ENCODE measurements at places on chromosomes 12 and 14. TPM values are rescaled to one million over a fixed set of nuclear protein-coding genes. Genes with fewer than 3 reads are reported as not detected.

PLEKHG7 gene
- not detected for total RNA-seq

MGST1 gene
- total RNA-seq = 8.3 TPM

NPAS3 gene
- 0.43 TPM for total RNA-seq

PAPLN gene
- total RNA-seq = 25.3 TPM

SERPINA3 gene
- total RNA-seq = not detected

LPAR5 gene
- under 0.01 TPM for total RNA-seq

IRAK3 gene
- total RNA-seq = 14.7 TPM

POC1B gene
- total RNA-seq = 15.8 TPM

NPFF gene
- total RNA-seq = not detected

MANSC1 gene
- total RNA-seq = 7.0 TPM

PPFIA2 gene
- total RNA-seq = not detected

All from dermis lymphatic vessel endothelial cell (primary cell).